ENCODE measurements at places on chromosomes 13 and 19. TPM values are rescaled to one million over a fixed set of nuclear protein-coding genes. Genes with fewer than 3 reads are reported as not detected.
A peak's percentile ranks its signal among the peaks of the same experiment; 100 is the strongest.

Gene C19orf81
- 0.98 TPM for total RNA-seq

Gene PLPPR3
- total RNA-seq: not detected

DNA sequence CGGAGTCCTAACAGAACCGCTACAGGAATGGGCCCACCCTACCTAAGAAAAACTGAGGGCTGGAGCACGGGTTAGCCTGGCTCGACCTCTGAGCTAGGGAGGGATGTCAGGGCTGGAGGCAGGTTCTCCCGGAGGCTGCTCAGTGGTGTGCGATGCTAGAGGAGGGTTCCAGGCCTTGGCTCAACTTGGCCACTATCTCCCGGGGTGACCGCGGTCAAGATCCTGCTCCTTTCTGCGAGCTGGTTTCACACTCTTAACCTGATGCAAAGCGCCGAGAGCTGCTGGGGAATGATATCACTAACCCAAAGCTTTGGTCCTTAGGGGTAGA lies 301 bp downstream of the POP4 start:
- H3K36me3 ChIP-seq: peaks cover 23% of the 10 kb centered on the region
- peak overlapping the region; percentile 99 for H3K4me3 ChIP-seq
- peak overlapping the region; percentile 100 for H3K27ac ChIP-seq

GRCh38 chr13:90797335-90797734 lies 550.2 kb upstream of the MIR17HG start:
- no peaks in the 10 kb centered on the region for H3K4me1 ChIP-seq
- no peak overlapping the region for H3K27ac ChIP-seq
- H3K36me3 ChIP-seq: no peaks in the 10 kb centered on the region
- DNase-seq: no peak
- H3K4me3 ChIP-seq: no peak overlapping the region

GRCh38 chr19:16218851-16219250 lies 21.1 kb downstream of the AP1M1 start:
- H3K4me3 ChIP-seq: no peak overlapping the region
- H3K36me3 ChIP-seq: peaks cover 83% of the 10 kb centered on the region
- no peaks in the 10 kb centered on the region for H3K27me3 ChIP-seq
- peaks cover 20% of the 10 kb centered on the region for H3K4me1 ChIP-seq
- H3K27ac ChIP-seq: peak overlapping the region; percentile 54

- H3K36me3 ChIP-seq: no peaks in the 10 kb centered on the region
- DNase-seq: no peak
- no peaks in the 10 kb centered on the region for H3K4me1 ChIP-seq
- H3K27ac ChIP-seq: no peak overlapping the region
- H3K27me3 ChIP-seq: no peaks in the 10 kb centered on the region
- no peak overlapping the region for H3K4me3 ChIP-seq
Measured at GRCh38 chr13:54241719-54242118, 1213.1 kb downstream of the OLFM4 start.

DNA sequence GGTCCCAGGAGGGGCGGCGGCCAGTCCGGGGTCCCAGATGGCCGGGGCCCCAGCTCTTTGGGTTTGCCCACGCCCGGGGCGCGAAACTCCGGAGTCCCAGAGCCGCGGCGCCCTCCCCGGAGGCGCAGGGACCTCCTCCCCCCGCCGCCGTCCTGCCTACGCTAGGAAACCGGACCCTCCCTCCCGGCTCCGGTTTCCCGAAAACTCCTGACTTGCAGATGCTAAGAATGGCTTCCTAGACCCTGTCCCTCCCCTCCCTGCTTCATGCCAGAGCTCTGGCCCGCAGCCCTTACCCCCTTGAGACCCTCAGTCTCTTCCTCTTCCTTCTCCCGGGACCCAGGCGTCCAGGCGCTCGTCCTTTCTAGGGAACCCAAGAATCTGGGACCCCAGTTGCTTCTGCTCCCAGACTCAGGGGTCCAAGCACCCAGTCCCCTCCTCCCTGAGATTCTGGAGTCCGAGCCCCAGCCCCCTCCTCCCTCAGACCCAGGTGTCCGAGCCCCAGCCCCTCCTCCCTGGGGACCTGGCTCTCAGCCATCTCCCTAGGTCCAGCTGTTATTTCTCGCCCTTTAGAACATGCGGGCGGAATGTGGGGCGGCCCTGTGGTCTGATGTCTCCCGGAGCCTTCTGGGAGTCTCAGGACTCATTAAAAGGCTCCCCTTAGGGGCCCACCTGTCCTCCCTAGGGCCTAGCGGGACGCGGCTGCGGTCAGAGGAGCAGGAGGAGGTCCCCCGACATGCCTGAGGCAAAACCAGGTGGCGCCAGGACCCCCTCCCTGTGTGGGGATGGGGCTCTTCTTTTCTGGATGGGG lies at the start of gene MYBPC2:
Gene MYBPC2, plus strand, starts transcription at position 672 of the 808 bp plus-strand sequence. Its CDS starts 62 bp downstream, at position 734.
- peaks cover 15% of the 10 kb centered on the region for H3K27me3 ChIP-seq
- peaks cover 10% of the 10 kb centered on the region for H3K4me1 ChIP-seq
- no peaks in the 10 kb centered on the region for H3K36me3 ChIP-seq
- peak within 1 kb of the TSS; percentile 90 for H3K27ac ChIP-seq
- no peak for DNase-seq
- H3K4me3 ChIP-seq: peak within 1 kb of the TSS; percentile 83

- H3K36me3 ChIP-seq: peaks cover 68% of the 10 kb centered on the region
- peak overlapping the region; percentile 71 for H3K4me3 ChIP-seq
- H3K27me3 ChIP-seq: no peaks in the 10 kb centered on the region
- H3K27ac ChIP-seq: peak overlapping the region; percentile 79
Measured at GRCh38 chr19:35895911-35896642, 4.3 kb downstream of the NFKBID start.

GRCh38 chr13:20197361-20197834 lies 4.7 kb upstream of the GJB2 start:
- H3K4me3 ChIP-seq: no peak overlapping the region
- no peaks in the 10 kb centered on the region for H3K36me3 ChIP-seq
- peaks cover 25% of the 10 kb centered on the region for H3K4me1 ChIP-seq
- no peak overlapping the region for H3K27ac ChIP-seq

DNA sequence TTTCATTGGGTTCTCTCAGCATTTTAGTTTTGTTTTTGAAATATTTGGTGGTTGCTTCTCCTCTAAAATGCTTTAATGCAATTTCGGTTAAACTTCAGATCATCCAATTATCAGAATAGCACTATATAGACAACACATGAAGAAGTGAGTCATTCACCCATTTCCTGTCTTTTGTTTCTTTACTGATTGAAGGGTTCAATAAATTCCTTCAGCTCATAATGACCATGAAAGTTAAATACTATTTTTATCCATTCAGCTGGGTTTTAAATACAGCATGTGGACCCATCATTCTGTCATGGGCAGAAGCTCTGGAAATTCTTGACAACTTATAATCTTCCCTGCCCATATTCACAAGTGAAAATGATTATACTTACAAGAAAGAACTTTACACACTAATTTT lies 187.2 kb downstream of the ITGBL1 start:
- H3K4me1 ChIP-seq: no peaks in the 10 kb centered on the region
- H3K36me3 ChIP-seq: no peaks in the 10 kb centered on the region
- DNase-seq: no peak
- no peak overlapping the region for H3K27ac ChIP-seq
- H3K4me3 ChIP-seq: no peak overlapping the region
- H3K27me3 ChIP-seq: peaks cover 2% of the 10 kb centered on the region

Gene TPTE2
- total RNA-seq: not detected

- peaks cover 20% of the 10 kb centered on the region for H3K36me3 ChIP-seq
- H3K4me1 ChIP-seq: peaks cover 26% of the 10 kb centered on the region
- H3K4me3 ChIP-seq: no peak overlapping the region
- peak overlapping the region; percentile 9 for H3K27ac ChIP-seq
- H3K27me3 ChIP-seq: no peaks in the 10 kb centered on the region
- DNase-seq: peak; percentile 89
Measured at GRCh38 chr19:35549174-35549788, 3.9 kb downstream of the TMEM147 start.

Gene MISP
- total RNA-seq: not detected

Gene KLK14
- total RNA-seq: 1.1 TPM

Gene CD79A
- total RNA-seq: 2.7 TPM

Gene ZNF708
- total RNA-seq: 10.1 TPM

- H3K27me3 ChIP-seq: peaks cover 18% of the 10 kb centered on the region
- H3K4me1 ChIP-seq: peaks cover 11% of the 10 kb centered on the region
- DNase-seq: peak; percentile 40
- no peak overlapping the region for H3K27ac ChIP-seq
Measured at GRCh38 chr13:31913459-31913858, 118.1 kb upstream of the FRY start.

DNA sequence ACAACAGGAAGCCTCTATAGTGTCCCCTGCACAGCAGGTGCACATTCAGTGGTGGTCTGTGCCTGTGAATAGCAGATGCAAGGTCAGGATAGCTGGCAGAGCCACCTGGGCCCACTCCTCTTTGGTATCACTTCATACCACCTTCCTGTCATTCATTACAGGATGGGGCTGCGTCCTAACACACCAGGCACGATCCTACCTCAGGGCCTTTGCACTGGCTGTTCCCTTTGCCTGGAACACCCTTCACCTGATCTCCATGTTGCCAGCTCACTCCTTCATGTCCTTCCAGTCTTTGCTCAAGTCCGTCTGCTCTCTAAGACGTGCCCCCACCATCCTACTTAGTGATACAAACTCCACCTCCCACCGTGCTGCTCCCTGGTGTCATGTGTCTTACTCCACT lies 4.6 kb upstream of the LPAR2 start:
- no peak overlapping the region for H3K27ac ChIP-seq
- peaks cover 54% of the 10 kb centered on the region for H3K36me3 ChIP-seq
- H3K4me1 ChIP-seq: peaks cover 13% of the 10 kb centered on the region
- DNase-seq: no peak
- H3K27me3 ChIP-seq: no peaks in the 10 kb centered on the region
- H3K4me3 ChIP-seq: no peak overlapping the region

Gene CGB8
- total RNA-seq: not detected

Data from activated CD4-positive, alpha-beta T cell treated with anti-CD3 and anti-CD28 coated beads, Interleukin-2, amount 10 ng/mL, durations not matched to agents 24 days and 14 days (primary cell).